ENCODE measurements at places on chromosomes 13 and 19. TPM values are rescaled to one million over a fixed set of nuclear protein-coding genes. Genes with fewer than 3 reads are reported as not detected.

DNA sequence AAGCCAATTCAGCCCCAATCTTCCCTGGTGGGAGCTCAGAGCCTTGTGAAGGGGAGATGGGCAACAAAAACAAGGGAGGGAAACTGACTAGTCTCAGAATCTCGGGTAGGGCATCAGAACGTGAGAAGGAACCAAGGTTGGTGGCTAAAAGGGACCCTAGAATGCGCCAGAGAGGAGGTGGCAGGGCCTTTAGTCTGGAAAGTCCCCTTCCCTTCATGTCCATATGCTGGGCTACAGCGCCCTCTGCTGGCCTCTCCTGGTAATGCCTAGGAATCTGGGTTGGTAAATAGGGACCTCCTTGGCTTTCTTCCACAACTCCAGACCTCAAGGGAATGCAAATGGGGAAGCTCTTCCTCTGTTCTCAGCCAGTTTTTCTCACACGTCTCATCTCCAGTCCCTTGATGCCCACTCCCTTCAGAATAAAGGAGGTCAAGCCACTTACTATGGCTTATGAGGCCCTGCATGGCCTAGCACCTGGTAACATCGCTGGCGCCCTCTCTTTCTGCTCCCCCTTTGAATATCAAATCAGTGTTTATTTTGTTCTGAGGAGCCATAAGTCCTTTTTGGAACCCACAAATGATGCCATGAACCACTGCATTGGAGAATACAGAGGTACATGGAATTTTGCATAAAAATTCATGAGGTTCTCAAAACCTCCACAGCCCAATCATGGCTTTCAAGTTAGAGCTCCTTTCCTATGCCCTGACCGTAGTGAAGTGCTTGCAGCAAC lies 1.4 kb upstream of the CCDC97 start:
- peak; percentile 93 for DNase-seq

DNA sequence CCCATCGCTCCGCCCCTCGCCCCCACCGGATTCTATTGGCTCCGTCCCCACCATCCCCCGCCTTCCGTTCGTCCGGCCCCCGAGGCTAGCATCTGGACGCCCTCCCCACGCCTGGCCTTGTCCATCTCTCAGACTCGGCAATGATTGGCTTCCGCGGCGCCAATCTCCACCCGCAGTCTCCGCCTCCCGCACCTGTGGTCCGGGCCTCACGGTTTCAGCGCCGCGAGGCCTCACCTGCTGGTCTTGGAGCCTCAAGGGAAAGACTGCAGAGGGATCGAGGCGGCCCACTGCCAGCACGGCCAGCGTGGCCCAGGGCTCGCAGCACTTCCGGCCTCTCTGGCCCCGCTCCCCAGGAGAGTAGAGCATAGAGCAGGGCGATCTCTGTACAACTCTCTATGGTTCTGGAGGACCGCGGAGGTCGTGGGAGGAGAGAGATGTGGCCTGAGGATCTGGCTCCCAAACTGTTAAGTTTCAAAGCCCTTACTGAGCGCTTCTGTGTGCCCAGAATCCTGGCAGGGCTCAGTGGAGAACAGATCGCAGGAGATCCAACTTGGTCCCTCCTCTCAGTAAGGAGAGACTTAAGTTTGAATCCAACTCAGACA lies at the start of gene ERCC1:
TSS of gene ERCC1 (minus strand) at position 329 of the 602 bp plus-strand sequence. CDS start 543 bp downstream, outside the sequence.
- peak; percentile 96 for DNase-seq

DNA sequence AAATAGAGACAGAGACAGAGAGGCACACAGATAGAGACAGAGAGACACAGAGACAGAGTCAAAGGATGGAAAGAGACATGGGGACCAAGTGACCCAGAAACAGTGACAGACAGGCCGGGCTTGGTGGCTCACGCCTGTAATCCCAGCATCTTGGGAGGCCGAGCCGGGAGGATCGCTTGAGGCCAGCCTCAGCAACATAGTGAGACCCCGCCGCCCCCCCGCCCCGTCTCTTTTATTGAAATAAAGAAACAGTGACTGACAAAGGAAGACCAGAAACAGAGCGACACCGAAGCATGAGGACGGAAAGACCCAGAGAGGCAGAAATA lies 848 bp upstream of the NECTIN2 start:
- DNase-seq, result no peak

DNA sequence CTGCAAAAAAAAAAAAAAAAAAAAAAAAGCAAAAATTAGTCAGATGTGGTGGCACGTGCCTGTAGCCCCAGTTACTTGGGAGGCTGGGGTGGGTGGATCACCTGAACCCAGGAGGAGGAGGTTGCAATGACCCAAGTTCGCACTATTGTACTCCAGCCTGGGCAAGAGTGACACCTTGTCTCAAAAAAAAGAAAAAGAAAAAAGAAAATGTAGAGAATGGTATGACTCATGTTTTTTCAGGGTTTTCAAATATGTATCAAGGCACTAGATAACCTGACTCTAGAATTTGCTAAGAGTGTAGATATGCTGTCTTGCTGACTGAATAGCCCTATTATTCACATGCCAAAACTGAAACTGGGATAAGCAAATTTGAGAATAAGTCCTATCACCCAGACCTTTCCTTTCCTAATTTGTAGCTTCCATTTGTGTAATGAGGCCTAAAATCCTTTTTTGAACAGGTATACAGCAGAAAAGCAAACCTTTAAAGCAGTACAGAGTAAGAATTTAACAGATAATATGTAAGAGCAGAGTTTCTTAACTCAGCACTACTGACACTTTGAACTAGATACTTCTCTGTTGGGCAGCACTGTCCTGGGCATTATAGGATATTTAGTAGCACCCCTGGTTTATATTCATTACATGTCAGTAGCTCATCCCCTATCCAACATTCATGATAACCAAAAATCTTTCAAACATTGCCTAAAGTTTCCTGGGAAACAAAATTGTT lies 108.6 kb downstream of the ELF1 start:
- DNase-seq, result no peak

GRCh38 chr13:46387064-46387851 lies at the start of gene RUBCNL:
Gene RUBCNL, minus strand, starts transcription at chr13:46387252. Its CDS starts 14,777 bp downstream, at chr13:46372475.
- no peak for DNase-seq

Gene UFM1
- 63.5 TPM for total RNA-seq

DNA sequence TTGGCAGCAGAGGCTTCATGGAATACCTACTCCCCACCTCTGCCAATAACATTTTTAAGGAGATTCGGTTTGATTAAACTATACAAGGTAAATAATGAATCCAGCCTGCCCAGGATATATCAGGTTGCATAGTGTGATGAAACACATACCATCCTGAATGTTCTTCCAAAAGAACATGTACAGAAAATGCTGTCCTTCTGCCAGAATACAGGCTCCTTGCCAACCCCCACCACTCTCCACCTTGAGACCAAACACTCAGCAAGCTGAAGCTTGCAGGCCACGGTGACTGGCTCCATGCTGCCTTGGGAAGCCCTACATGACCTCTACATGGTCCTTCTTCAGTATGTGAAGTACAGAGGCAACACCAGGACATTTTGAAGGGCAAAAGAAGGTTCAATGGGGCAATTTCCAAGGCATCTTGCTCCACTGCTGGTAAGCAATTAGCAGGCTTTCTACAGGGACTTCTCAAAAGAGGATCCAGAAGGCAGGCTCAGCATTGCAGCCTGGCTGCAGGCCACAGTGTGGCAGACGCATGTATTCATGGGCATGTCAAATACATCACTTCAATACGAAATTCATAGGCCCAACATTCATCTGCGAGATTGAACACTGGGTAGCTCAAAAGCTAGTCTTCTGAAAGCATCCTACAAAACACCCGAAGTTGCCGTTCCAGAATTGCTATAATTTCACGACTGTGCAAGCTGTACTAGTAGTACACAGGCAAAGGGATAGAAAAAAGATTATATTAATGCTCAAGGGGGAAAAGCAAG lies 62.4 kb upstream of the SERP2 start:
- no peak for DNase-seq

Gene SPATA13
- total RNA-seq, result 22.0 TPM

Gene SMAD9
- 19.7 TPM for total RNA-seq

DNA sequence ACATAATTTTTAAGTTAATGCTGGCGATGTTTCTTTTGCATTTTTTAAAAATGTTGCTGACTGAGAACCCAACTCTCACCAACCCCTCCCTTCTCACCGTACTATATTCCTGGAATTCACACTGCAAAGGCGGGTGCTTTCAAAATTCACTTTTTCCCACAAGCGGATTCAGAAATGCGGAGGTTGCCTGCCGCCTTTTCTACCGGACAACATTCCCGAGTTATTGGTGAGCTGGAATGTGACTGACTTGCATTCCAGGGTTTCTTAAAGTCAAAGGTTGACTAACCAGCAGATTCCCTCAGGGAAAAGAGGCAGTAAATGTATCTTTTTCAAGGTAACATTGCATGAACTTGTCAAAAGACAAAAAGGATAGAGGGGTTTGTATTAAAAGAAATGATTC lies 113.3 kb downstream of the RAB20 start:
- no peak for DNase-seq

Gene ZNF345
- total RNA-seq, result 10.9 TPM

GRCh38 chr13:22399801-22400420 lies 729.0 kb downstream of the FGF9 start:
- DNase-seq, result no peak

- no peak for DNase-seq
Observed at GRCh38 chr19:49861541-49862378, 5.6 kb downstream of the PNKP start.

DNA sequence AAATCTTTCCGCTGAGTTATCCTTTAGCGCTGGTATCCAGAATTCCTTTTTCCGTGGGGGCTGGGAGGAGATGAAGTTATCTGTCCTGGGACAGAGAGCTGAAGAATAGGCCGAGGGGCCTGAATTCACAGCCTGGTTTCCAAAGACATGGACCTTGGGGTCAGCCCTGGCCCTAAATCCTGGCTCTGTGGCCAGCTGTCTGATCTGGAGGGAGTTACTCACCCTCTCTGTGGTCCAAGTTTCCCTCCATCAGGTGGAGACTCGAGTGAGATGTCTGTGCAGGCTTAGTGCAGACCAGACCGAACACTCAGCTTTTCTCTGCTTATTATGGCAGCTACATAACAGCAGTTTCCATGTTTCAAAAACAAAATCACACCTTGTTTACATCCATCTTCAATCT lies 59.6 kb downstream of the CDADC1 start:
- DNase-seq, result no peak

Gene LYL1
- total RNA-seq, result not detected

GRCh38 chr13:105814902-105815250 lies 720.6 kb downstream of the EFNB2 start:
- DNase-seq, result no peak

Gene SHC2
- 40.5 TPM for total RNA-seq

DNA sequence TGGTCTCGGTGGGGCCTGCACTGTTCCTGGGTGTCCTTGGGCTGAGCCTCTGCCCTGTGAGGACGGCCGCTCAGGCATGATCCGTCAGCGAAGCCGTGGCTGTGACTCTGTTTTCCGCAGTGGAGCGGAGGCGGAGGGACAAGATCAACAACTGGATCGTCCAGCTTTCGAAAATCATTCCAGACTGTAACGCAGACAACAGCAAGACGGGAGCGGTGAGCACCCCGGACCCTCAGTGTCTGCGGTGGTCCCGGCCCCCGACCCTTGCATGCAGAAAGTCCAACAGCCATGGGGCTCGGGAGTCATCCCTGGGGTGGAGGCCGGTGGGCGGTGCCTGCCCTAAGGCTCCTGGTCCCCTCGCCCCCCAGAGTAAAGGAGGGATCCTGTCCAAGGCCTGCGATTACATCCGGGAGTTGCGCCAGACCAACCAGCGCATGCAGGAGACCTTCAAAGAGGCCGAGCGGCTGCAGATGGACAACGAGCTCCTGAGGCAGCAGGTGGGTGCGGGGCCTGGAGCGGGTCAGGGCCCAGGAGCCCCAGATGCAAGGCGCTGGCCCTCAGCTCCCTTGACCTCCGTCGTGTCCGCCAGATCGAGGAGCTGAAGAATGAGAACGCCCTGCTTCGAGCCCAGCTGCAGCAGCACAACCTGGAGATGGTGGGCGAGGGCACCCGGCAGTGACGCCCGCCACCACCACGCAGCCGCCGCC lies 3.6 kb upstream of the HAMP start:
- DNase-seq, result no peak

- DNase-seq, result no peak
Observed at GRCh38 chr13:41059456-41060081, 1.7 kb upstream of the WBP4 start.

GRCh38 chr13:70107125-70107497 lies 515 bp upstream of the ATXN8OS start:
- no peak for DNase-seq

Gene ICAM5
- total RNA-seq, result 2.3 TPM

DNA sequence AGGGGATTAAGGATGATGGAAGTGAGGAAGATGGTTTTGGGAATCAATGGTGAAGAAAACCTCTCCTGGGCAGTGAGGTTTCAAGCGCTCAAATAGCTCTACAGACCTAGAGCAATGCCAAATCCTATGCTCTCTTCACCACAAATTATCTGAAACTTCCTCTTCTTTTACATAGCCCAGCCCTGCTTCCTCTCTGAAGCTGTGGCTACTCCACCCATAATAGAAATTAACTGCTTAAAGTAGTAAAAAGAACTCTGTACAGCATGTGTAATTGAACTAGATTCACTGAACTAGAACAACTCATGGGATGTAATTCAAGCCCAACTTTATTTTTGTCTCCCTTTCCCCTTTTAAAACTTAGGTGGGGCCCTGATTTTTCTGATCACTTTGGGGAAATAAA lies 20.4 kb upstream of the IFT88 start:
- no peak for DNase-seq

- DNase-seq, result no peak
Observed at GRCh38 chr19:16920816-16921529, 32.2 kb downstream of the F2RL3 start.

GRCh38 chr13:25902891-25903341 lies 148.9 kb downstream of the SHISA2 start:
- DNase-seq, result no peak

Gene TNFRSF19
- 64.4 TPM for total RNA-seq

Gene RNU6-9
- total RNA-seq, result not detected

GRCh38 chr13:94325650-94326049 lies 153.8 kb downstream of the DCT start:
- DNase-seq, result no peak

- no peak for DNase-seq
Observed at GRCh38 chr19:42475366-42475765, 32.6 kb upstream of the CXCL17 start.

DNA sequence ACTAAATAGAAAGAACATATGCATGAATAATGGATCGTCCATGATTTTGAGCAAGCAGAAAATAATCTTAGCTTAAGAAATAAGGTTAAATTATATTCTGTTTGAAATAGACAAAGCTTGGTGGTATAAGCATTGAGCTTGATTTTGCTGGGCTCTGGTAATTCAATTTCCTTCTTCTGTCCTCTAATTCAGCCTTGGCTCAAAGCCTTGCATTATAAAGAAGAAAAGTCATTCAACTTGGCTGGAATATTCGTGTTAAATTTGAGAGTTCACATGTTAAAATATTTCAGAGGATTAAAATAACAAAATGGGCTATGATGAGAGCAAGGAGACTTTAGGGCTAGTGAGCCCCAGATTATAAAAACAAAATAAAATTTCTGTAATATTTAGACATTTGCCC lies 415.4 kb upstream of the PCDH20 start:
- no peak for DNase-seq

Gene NALCN
- 0.70 TPM for total RNA-seq

Gene FUZ
- total RNA-seq, result 26.8 TPM

Gene ZNF112
- total RNA-seq, result 9.8 TPM
